ENCODE measurements at places on chromosomes 1 and 21.

- DNase-seq: no peak
Measured at GRCh38 chr1:8537991-8538390, 220.1 kb downstream of the SLC45A1 start.

- no peak for DNase-seq
Measured at GRCh38 chr21:34801519-34802132, 132.8 kb downstream of the CLIC6 start.

DNA sequence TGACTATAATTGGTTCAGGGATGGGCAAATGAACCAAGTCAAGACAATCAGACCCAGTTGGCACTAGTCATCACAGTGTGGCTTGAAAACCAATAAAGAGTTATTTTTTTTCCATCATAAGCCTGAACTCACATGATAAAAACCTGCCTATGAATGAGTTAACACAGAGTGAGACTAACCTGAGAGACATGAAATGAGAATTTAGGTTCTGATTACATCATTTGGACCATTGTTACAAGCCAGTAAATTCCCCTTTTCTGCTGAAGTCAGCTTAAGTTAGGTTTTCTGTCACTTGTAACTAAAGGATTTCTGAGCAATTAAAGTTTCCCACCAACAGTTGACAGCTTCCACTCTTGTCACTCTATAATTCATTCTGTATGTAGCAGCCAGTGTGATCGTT lies 9.6 kb upstream of the RSBN1 start:
- DNase-seq: no peak

- no peak for DNase-seq
Measured at GRCh38 chr1:201419256-201419655, 2.3 kb downstream of the TNNI1 start.

- no peak for DNase-seq
Measured at GRCh38 chr1:174791863-174792262, 207.9 kb upstream of the CACYBP start.

DNA sequence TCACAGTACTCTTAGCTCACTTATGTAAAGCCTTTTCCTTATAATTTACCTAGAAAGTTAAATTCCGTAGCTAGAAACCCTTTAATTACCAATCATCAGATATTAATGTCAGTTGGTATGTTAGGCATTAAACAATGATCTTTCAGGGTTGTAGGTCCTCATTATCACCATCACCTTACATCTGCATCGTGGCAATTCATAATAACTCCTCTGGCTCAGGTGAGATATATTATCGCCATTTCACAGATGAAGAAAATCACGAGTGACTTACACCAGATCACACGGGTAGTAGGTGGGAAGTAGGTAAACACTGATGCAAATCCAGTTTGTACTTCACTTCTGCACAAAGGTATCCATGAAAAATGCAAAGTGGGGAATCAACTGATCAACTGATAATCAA lies 639 bp downstream of the NUP133 start:
- no peak for DNase-seq

DNA sequence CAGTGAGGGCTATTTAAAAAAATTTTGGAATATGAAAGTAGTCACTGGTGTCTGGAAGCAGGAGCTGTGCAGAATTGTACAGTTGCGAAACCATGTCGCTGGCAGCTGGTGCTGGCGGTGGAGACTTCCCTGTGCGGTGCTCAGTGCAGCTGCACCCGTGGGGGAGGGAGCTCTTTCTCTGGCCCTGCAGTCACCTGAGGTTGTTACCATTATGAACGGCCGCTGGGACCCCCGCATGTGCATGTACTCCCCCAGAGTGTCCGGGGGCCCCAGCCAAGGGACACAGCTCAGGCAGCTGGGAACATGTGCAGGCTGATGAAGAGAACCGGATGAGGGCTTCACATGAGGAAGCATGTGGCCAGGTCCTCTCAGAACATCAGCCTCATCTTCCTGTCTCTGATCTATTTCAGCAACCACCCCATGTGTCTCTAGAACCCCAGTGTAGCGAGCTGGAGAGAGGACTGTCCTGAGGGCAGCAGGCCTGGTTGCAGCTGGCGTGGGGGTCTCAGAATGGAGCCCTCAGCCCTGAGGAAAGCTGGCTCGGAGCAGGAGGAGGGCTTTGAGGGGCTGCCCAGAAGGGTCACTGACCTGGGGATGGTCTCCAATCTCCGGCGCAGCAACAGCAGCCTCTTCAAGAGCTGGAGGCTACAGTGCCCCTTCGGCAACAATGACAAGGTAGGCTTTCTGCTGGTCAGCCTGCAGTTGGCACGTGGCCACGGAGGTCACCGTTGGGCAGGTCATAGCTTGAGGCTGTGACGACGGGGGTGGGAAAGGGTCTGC lies at the start of gene TRPM2:
TSS of gene TRPM2 (plus strand) at position 431 of the 780 bp plus-strand sequence. CDS start at position 511, 80 bp downstream.
- DNase-seq: no peak

DNA sequence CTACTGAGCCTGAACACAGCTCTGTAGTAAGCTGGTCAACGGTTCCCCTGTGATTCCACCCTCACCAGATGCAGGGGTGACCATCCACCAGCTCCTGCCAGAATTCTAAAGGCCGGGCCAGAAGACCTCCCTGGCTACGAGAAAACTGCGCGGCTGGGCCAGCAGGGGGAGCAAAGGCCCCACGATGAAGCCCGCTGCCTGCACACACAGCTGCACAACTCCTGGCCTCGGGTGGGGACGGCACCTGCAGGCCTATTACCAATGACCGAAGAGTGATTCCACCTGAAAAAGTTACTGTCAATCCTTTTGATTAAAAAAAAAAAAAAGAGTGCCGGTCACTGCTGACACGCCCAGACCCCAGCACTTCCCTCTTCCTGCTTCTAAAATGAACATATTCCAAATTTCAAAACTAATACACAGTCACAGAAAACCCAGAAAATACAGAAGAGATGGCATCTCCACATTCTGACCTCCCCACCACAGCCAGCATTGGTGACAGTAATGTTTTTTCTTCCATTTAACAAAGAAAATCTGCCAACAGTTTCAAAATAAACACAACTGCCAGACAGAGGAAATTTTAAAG lies 49.8 kb upstream of the RIPK4 start:
- no peak for DNase-seq
